ENCODE measurements at places on chromosomes 3 and 15.
A peak's percentile ranks its signal among the peaks of the same experiment; 100 is the strongest.

DNA sequence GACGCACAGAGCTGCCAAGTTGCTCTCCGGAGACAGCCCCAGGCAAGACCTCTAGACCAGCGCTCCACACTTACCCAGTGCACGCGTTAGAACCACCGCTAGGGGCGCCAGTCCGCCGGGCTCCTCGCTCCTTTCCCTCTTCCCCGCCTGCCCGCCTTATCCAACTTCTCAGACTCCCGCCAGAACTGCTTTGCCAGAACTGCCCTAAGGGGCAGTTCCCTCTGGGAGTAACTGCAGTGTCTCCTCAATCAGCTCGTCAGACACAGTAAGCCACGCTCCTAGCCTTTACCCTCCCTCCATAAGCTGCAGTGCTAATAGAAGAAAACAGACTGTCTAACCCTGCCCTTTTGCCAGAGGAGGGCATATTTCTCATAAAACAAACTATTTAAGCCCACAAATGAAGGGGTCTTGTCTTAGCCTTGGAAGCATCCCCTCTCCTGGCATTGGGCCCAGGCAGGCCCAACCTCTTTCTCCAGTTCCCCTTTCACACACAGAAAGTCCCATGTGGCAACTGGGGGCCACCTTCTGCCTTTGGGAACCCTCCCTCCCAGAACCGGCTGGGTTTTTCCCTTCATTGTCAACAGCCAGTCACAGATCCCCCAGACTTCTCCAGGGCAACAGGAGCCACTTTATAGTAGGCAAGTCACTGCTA, 3.7 kb downstream of the BMF start:
- DNase-seq, result peak; percentile 90

GRCh38 chr3:78644847-78645246, 1123.0 kb downstream of the ROBO1 start:
- peak; percentile 14 for DNase-seq

DNA sequence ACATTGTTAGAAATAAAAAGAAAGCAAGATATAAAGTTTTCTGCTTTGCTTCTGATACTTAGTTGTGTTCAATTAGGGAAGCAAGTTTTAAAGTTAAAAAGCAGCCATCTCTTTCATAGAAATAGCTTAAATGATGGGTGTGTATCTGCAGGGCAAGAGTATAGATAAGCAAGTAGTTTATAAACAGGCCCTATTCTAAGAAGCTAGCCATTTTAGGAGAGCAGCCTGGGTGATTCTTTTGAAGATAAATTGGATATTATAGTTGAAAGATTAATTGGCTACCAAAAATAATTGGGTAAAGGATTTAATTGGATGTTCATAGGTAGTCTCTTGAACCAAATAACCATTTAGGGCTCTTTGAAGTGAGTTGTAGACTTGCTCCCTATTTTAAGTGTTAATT, 5.6 kb downstream of the EIF3J start:
- DNase-seq, result no peak

- DNase-seq, result no peak
Measured at GRCh38 chr3:126310816-126311215, 46.4 kb downstream of the KLF15 start.

DNA sequence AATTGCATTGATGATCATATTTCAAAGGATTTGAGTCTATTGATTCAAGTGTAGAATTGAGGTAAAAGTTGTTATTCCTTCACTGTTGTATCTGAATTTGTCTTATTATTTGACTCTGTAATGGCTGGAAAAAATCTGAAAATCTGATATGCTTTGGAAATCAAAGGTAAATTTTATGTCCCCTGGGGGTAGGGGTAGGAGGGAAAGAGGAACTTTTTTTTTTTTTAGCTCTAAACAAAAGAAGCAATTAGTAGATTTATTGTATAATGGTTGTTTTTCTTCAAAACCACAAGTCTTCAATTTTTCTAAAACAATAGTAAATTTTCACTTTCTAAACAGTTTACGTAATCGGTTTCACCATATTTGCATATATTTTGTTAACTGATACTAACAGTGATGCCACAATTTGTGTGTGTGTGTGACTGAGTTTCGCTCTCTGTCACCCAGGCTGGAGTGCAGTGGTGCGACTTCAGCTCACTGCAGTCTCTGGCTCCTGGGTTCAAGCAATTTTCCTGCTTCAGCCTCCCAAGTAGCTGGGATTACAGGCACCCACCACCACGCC, 91.7 kb upstream of the GOLGA6L4 start:
- DNase-seq, result no peak

DNA sequence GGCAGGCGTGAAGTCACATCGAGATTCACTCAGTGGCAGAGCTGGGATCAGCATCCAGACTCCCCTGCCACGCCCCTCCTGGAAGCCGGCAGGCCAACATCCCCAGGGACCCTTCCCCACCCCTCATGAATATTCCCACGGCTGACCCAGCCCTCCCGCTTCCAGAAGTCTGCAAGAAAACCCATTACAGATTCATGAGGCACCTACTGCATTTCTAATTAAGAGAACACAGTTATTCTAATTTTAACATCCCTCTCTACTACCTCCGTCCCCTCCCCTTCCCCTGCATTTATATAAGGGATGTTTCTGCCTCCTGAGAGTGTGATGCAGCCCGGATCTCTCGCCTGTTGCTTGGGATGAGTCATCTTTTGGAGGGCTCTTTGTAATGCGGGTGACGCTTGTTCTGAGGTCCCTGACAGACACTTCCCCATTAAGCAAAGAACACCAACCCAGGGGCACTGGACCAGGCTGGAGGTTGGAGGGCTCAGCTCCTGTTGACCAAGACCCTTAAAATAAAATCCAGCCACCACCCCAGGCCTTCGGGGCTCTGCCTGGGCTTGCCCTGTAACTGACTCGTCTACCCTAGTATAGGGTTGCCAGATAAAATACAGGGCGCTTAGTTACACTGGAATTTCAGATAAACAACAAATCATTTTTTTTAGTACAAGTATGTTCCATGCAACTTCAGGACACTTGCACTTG, 118.7 kb downstream of the NUP210 start:
- peak; percentile 52 for DNase-seq

DNA sequence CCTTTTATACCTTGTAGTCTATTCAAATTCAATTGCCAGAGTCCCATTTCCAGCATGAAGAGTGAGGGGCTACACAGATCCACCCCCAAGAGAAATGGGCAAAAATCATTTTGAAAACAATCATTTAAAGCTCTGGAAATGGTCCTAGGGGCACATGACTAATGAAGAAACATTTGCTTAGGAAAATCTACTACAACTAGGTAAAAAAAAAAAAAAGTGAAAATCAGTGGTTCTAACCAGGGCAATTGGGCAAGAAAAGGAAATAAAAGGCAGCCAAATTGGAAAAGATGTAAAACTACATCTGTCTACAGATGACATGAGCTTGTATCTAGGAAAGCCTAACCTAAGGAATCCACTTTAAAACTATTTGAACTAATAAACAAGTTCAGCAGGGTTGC, 9.4 kb downstream of the IMPG2 start:
- no peak for DNase-seq

GRCh38 chr3:183313351-183313750, 60.3 kb downstream of the B3GNT5 start:
- no peak for DNase-seq

- DNase-seq, result peak; percentile 9
Measured at GRCh38 chr3:124168271-124168670, 176.3 kb upstream of the ROPN1 start.

- no peak for DNase-seq
Measured at GRCh38 chr3:7788881-7789280, 712.7 kb upstream of the LMCD1 start.

- no peak for DNase-seq
Measured at GRCh38 chr15:99482993-99483392, 82.8 kb upstream of the MEF2A start.

GRCh38 chr3:105353485-105354161, 13.1 kb upstream of the ALCAM start:
- peak; percentile 55 for DNase-seq

DNA sequence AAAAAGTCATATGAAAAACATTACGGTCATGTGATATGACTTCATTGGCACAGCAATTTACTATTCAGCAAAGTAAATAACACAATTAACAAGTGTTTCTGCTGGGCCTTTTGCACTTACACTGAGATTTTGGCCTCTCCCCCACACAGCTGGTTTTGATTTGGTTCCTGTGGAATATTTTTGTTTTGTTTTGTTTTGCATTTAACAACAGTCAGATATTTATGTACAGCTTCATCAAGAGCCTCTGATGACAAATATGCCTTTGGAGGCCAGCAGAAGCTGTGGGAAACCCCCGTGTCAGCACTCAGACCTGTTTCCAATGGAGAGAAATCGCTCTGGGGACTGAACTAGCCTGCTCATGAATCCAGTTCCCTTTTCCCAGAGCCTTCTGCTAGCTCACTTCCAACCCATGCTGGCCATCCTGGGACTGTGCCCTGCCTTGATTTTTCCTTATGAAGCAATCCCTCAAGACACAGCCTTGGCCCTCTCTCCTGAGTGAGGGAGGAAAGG, 161.9 kb downstream of the ATG7 start:
- peak; percentile 62 for DNase-seq

GRCh38 chr15:68597581-68597980, 18.8 kb downstream of the CORO2B start:
- DNase-seq, result no peak

DNA sequence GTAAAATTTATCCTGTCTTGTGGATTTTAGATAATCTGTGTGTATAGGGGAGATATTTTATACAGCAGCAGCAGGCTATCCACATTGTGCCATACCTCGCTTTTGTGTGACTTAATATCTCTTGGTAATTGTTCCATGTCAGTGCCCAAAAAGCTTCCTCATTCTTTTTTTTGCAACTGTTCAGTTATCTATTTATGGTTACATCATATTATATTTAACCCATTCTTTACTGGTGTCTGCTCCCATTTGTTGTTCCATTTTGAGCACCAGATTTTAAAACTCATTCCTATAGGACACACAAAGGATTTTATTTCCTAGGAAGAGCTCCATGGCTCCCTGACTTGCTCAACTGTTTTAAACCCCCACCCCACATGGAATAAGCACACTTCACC, 86.3 kb upstream of the RASGRP1 start:
- no peak for DNase-seq
